ENCODE measurements at places on chromosomes 1 and 21.

GRCh38 chr1:214379236-214379970 lies 98.4 kb downstream of the SMYD2 start:
- no peak for DNase-seq

DNA sequence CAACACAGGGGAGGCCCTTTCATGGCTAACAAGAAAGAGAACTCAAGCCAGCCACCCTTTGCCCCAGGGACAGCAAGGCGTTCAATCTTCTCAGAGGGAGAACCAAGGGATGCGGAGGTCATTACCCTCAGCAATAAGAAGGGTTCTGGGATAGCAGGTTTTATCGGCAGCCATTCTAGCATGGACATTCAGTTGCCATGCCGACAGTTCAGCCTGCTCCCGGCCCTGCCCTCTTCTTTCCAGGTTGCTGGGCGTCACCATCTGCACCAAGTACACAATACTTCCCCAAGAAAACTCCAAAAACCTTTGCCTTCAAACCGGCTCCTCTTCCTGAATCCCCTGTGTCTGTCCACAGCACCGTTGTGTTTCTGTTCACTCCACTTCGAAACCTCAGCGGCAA lies 47.1 kb downstream of the SYT2 start:
- DNase-seq, result no peak

DNA sequence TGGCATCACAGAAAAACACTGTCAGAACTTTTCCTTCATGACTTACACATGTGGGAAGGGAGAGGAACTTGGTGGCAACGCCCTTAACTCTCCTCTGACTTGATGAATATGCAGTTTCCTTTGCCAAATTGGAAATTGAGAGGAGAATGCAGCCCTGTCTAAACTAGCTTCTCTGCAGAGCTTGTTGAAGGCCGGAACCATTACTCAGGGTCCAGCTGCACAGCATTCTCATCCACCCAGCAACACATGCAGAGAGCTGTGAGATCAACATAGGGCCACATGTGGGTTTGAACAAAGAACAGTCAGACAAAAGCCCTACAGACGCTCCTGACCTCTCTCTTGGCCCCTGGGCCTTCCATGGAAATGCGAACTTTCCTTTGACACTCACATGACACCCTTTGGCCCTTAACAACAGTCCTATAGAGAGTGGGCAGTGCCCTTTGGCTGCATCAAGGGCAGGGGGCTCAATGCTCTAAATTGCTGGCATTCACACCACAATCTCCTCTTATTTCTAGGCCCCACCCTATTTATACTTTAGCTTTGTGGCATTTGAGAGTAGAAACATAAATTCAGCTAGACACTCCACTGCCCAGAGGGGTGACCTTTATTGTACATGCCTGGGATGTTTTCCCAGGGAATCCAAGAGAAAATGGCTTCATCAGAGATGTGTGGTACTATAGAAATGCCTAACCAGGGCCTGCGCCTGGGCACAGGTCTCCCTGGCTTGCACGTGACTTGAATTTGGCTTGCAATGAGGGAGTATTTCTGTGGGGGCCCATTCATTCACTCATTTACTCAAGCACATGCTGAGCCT lies 64.4 kb downstream of the CDC7 start:
- no peak for DNase-seq

DNA sequence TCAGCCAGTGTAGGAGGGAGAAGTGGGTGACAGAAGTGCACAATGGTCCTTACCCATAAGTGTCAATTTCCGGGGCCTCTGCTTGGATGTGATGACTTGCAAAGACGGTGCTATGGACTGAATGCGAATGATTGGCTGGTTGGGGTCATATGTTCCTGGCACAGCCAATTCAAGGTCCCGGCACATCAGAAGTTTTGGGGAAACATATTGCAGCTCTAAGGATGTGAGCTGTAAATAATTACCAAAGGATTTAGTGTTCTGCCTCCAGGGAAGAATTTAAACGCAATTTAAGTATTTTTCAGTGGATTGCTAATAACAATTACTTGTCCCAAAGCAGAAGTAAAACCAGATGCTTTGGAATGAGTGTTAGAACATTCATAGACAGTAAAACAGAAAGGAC lies 26.9 kb upstream of the EXOSC10 start:
- no peak for DNase-seq

GRCh38 chr1:183787704-183788103 lies 17.2 kb upstream of the RGL1 start:
- DNase-seq, result no peak

DNA sequence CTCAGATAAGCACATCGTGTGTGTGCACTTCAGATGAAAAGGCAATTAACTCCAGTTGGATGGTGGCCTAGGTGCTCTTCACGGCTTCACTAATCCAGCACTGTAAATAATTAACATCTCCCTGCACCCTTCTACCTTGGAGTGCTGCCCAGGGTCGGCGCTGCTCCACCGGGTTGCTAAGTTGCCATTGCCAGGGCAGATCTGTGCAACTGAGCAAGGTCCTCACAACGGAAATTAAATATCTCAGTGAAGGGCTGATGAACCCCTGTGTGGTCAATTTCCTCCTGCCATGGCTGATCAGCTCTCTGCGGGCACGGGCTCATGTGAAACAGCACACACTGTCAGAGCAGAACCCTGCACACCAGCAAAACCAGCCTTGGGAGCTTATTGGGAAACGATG lies 63.2 kb downstream of the SYDE2 start:
- DNase-seq, result no peak

DNA sequence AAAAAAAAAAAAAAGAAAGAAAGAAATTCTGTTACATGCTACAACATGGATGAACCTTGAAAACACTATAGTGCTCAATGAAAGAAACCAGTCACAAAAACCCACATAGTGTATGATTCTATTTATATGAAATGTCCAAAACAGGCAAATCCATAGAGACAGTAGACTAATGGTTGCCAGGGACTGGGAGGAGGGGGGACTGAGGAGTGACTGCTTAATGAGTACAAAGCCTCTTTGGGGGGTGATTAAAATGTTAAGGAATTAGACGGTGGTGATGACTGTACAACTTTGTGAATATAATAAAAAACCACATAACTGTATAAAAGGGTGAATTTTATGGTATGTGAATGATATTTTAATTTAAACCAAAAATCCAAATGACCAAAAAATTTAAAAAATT lies 116.0 kb upstream of the GUCA2B start:
- DNase-seq, result no peak

GRCh38 chr1:36083635-36084496 lies at the start of gene TEKT2:
Gene TEKT2, plus strand, starts transcription at chr1:36084094. Its CDS starts 828 bp downstream, at chr1:36084922.
- DNase-seq, result no peak

DNA sequence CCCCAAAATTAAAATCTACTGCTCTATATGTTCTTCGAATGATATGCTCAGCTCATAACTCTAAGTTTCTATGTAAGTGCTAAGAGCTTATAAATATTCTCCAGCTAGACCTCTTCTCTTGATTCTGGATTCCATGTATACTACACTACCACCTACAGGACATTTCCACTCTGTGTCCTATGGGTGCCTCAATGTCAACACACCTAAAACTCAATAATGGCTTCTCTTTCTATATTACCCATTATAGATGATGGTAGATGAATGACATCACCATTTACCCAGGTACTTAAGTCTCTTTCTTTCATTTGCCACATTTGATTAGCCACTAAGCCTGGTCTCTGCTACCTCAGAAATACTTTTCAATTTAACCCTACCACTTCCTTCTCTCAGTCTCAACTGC lies 41.3 kb downstream of the TBX19 start:
- DNase-seq, result no peak

- DNase-seq, result no peak
Observed at GRCh38 chr21:29939104-29939923, 482 bp downstream of the GRIK1 start.

GRCh38 chr1:33180911-33181890 lies 642 bp downstream of the TRIM62 start:
- DNase-seq, result peak; percentile 82

- no peak for DNase-seq
Observed at GRCh38 chr21:38861989-38862683, 56.4 kb downstream of the ETS2 start.

DNA sequence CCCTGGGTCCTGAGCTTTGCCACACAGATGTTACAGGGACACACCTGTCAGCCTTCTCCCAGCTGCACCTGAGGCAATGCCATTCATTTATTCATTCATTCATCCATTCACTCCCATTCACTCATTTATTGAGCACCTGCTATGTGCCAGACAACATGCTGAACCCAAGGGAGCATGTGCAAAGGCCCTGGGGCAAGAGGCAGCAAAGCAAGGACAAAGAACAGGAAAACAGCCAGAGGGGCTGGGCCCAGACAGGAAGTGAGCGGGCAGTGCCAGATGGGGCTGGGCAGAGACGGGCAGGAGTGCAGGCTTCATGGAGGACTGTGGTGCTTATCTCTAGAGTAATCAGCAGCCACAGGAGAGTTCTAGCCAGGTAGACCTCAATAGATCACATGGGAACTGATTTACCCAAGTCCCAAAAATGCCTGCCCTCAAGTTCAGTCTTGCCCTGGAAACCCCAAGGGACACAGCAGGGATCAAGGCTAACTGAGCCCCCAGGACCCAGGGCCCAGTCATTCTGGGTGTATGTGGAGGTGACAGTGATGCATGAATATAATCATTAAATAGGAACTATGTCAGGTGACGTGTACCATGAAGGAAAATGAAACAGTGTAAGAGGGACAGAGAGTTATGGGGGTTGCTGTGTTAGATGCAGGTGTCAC lies 530.3 kb downstream of the MATN1 start:
- no peak for DNase-seq

- DNase-seq, result peak; percentile 34
Observed at GRCh38 chr1:41754540-41754939, 164.2 kb downstream of the HIVEP3 start.

DNA sequence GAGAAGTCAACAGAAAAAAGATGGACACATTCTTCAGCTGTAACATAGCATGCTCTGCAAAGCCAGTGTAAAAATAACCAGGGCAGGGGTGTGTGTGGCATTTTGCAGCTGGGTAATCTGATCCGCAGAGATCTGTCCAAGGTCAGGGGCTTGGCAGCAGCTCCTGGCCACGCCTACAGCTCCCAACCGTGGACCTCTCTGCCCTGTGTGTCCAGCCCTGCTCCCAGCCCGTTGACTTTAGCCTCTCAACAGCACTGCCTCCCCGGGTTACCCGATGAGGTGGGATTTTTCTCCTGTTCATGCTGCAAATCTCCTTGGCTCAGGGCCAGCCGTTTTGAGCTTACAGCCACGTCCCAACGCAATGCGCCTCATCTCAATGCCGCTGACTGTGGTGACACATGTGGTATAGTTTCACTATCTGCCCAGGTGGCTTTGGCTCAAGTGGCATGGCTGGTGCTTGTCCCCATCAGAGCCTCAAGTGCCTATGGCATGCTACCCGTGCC lies 68.1 kb downstream of the VWA5B1 start:
- no peak for DNase-seq

- no peak for DNase-seq
Observed at GRCh38 chr21:45393021-45393420, 11.9 kb upstream of the COL18A1 start.

GRCh38 chr1:175503538-175503937 lies 239.9 kb downstream of the TNR start:
- no peak for DNase-seq

DNA sequence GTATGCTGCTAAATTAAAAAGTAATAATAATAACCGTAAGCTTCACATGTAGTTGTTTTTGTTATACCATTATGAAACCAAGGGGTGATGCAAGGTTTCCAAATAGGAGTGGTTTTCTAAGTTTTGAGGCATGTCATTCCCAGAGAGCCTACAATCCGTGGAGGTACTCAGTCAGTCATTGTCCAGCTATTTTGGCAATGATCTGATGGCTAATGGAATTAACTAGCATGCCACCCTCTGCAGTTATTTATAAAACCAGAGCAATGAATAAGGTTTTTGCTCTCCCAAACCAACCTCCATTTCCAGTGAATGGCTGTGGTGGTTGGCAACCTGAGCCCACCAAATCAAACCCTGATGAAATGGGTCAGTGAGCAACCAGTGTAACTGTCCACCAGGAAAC lies 106.4 kb downstream of the TBX15 start:
- DNase-seq, result no peak

- DNase-seq, result no peak
Observed at GRCh38 chr1:114782476-114782875, 2.0 kb upstream of the SIKE1 start.

- no peak for DNase-seq
Observed at GRCh38 chr1:68959461-68960030, 462.7 kb upstream of the DEPDC1 start.

DNA sequence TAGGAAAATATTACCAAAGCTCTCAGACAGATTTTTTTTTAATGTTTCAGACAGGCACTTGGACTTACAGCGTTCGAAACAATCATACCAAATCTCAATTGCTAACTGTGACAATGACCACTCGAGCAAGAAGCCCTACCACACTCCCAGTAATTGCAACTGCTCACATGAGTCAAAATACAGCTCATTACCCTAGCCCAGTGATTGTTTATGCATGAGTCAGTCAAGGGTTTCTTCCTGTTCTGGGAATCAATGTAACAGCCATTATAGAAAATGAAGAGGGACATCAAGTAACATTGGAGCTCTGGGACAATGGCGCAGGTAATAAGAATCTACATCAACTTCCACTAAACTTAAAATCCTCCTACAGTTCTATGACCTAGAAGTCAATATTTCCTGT lies 56.1 kb upstream of the SH3GLB1 start:
- DNase-seq, result no peak

- DNase-seq, result no peak
Observed at GRCh38 chr1:71650119-71650518, 569.3 kb upstream of the ZRANB2 start.

- DNase-seq, result no peak
Observed at GRCh38 chr1:98662356-98662670, 792 bp downstream of the SNX7 start.

DNA sequence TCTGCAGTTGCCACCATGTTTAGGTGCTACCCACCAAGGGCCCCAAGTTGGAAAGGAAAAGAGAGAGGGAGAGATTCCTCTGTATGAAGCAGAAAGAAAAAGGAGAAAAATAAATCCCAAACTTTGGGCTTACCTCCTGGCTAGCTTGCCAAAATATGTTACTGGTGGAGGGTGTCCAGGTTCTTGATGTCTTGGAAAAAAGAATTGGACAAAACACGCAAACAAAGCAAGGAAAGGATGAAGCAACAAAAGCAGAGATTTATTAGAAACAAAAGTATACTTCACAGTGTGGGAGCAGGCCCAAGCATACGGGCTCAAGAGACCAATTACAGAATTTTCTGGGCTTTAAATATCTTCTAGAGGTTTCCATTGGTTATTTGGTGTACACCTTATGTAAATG lies 204.5 kb upstream of the LRRC7 start:
- DNase-seq, result no peak

GRCh38 chr21:27190601-27191000 lies 223.7 kb upstream of the ADAMTS5 start:
- no peak for DNase-seq

- no peak for DNase-seq
Observed at GRCh38 chr1:21756393-21757089, 26.4 kb downstream of the USP48 start.

- DNase-seq, result no peak
Observed at GRCh38 chr1:244436336-244437085, 15.2 kb downstream of the ADSS2 start.

- DNase-seq, result no peak
Observed at GRCh38 chr1:215475796-215476481, 91.2 kb upstream of the KCTD3 start.

GRCh38 chr1:191575180-191575579 lies 583.1 kb upstream of the RGS18 start:
- DNase-seq, result no peak

GRCh38 chr1:950881-951280 lies 8.2 kb downstream of the NOC2L start:
- DNase-seq, result no peak

Measured in activated naive CD4-positive, alpha-beta T cell treated with Interleukin-2 at 50 U/mL for 16 hours (primary cell).